ENCODE measurements at places on chromosomes 16 and 17. TPM values are rescaled to one million over a fixed set of nuclear protein-coding genes. Genes with fewer than 3 reads are reported as not detected.
A peak's percentile ranks its signal among the peaks of the same experiment; 100 is the strongest.

SULT1A3 gene
- total RNA-seq, result 46.7 TPM

ERN1 gene
- 131 TPM for total RNA-seq

CLEC10A gene
- total RNA-seq, result not detected

SCIMP gene
- not detected for total RNA-seq

TEKT1 gene
- total RNA-seq, result not detected

RHBDF1 gene
- 0.84 TPM for total RNA-seq

CEP295NL gene
- total RNA-seq, result not detected

- no peak overlapping the region for H3K27ac ChIP-seq
- no peaks in the 10 kb centered on the region for H3K36me3 ChIP-seq
- peaks cover 7% of the 10 kb centered on the region for H3K27me3 ChIP-seq
- H3K4me3 ChIP-seq, result no peak overlapping the region
- H3K4me1 ChIP-seq, result no peaks in the 10 kb centered on the region
- no peak for DNase-seq
Measured at GRCh38 chr16:15452246-15452855, 18.0 kb downstream of the BMERB1 start.

GRCh38 chr17:29591146-29591736, 1.7 kb upstream of the ANKRD13B start:
- peak overlapping the region; percentile 49 for H3K4me3 ChIP-seq
- no peaks in the 10 kb centered on the region for H3K27me3 ChIP-seq
- no peak for DNase-seq
- H3K4me1 ChIP-seq, result peaks cover 26% of the 10 kb centered on the region

GRCh38 chr17:41308918-41309359, at the start of gene KRTAP16-1:
TSS of gene KRTAP16-1 (minus strand) at chr17:41309309. CDS start at chr17:41309253, 56 bp downstream.
- H3K4me1 ChIP-seq, result peaks cover 30% of the 10 kb centered on the region
- peak within 1 kb of the TSS; percentile 78 for H3K4me3 ChIP-seq
- H3K27me3 ChIP-seq, result peaks cover 6% of the 10 kb centered on the region
- H3K36me3 ChIP-seq, result no peaks in the 10 kb centered on the region
- no peak for DNase-seq

DNA sequence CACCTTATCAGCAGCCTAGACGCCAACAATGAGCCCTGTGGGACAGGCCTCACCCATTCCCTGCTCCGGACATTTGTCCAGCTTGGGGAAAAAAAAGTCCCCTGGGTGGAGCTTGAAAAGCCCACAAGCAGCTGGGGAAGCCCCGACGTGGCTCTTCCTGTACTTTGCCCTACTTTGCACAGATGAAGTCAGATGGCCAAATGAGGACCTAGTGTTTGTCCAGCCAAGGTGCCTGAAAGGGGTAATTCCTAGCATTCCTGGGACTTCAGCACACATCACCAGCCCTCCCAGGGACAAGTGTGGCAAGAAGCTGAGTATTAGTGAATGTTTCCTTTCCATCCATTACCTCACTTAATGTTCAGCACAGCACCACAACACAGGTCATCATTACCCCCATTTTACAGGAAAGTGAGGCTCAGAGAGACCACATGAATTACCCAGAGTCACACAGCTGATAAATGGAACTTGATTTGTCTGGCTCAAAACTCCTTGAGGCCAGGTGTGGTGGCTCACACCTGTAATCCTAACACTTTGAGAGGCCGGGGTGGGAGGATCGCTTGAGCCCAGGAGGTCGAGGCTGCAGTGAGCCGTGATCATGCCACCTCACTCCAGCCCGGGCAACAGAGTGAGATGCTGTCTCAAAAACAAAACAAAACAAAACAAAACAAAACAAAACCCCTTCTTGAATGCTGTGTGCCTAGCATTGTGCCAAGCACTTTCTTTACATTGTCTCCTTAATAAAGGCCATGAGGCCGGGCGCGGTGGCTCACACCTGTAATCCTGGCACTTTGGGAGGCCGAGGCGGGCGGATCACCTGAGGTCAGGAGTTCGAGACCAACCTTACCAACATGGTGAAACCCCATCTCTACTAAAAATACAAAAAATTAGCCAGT, 19.9 kb upstream of the PLLP start:
- H3K36me3 ChIP-seq, result no peaks in the 10 kb centered on the region
- H3K27me3 ChIP-seq, result peaks cover 5% of the 10 kb centered on the region
- DNase-seq, result no peak
- H3K4me1 ChIP-seq, result peaks cover 7% of the 10 kb centered on the region
- H3K4me3 ChIP-seq, result peak overlapping the region; percentile 68

DNA sequence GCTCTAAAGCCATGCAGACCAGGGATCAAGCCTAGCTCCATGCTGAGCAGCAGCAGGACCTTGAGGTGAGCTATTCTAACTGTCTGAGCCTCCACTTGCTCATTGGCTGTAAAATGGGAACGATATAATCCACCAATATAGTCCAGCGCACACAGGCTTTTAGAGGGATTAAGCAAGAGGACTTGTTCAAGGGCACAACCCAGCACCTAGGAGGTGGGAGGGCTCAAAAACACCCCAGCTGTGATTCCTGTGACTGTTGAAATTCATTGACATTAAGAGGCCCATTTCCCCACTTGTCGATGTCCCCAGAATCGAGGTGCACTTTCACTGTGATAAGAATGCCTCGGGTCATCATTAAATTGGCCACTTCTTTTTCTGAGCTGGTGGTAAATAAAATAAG, 4.1 kb downstream of the USH1G start:
- DNase-seq, result no peak
- H3K4me1 ChIP-seq, result peaks cover 3% of the 10 kb centered on the region
- H3K36me3 ChIP-seq, result no peaks in the 10 kb centered on the region
- H3K27me3 ChIP-seq, result peaks cover 21% of the 10 kb centered on the region

DNA sequence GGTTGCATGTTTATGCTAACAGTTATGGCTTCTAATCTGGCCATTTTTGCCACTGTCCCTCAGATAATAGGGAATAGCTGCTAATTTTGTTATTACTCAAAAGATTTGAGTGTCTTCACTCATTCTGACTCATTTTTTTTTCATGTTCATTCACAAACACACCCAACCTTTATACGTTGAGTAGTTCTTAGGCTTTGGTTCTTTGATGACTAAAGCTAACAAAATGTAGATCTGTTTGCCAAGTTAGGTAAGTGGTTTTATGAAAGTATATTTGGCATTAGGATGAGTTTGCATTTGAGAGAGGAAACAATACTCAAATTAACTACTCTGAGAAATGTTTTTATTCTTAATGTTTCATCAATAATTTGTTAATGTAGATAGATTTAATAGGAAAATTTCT, 3.6 kb downstream of the MAP2K4 start:
- H3K27me3 ChIP-seq, result no peaks in the 10 kb centered on the region
- H3K27ac ChIP-seq, result no peak overlapping the region
- peaks cover 44% of the 10 kb centered on the region for H3K4me1 ChIP-seq
- no peaks in the 10 kb centered on the region for H3K36me3 ChIP-seq

- DNase-seq, result no peak
- H3K27ac ChIP-seq, result no peak overlapping the region
- H3K4me3 ChIP-seq, result no peak overlapping the region
- peaks cover 37% of the 10 kb centered on the region for H3K27me3 ChIP-seq
- H3K36me3 ChIP-seq, result no peaks in the 10 kb centered on the region
Measured at GRCh38 chr17:4648741-4649140, 7.3 kb upstream of the ALOX15 start.

DNA sequence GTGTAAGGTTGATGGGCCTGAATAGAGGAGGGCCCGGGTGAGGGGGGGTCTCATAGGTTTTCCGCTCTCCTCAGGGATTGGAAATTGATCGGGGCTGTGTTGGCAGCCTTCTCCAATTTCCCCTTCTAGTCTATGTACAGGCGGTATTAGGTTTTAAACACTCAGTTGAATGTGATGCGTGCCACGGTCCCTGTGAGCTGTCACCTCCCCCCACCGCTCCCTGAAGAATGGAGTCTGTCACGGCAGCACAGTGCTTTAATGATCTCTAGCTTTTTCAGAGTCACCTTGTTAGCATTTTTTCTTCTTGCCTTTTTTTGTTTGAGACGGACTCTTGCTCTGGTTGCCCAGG, 800 bp downstream of the COX4I1 start:
- peaks cover 34% of the 10 kb centered on the region for H3K36me3 ChIP-seq
- peak overlapping the region; percentile 86 for H3K4me3 ChIP-seq
- H3K4me1 ChIP-seq, result peaks cover 47% of the 10 kb centered on the region
- H3K27me3 ChIP-seq, result no peaks in the 10 kb centered on the region
- DNase-seq, result no peak

DNA sequence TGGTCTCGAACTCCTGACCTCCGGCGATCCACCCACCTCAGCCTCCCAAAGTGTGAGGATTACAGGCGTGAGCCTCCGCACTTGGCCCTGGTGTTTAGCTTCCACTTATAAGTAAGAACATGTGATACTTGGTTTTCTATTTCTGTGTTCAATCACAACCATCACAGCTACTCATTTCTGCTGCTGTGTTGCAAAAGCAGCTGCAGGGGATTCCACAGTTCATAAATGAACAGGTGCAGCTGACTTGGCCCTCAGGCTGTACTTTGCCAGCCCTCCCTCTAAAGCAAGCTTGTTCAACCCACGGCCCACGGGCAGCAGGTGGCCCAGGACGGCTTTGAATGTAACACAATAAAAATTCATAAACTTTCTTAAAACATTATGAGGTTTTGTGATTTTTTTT, 79.2 kb downstream of the SLC39A11 start:
- peaks cover 17% of the 10 kb centered on the region for H3K4me1 ChIP-seq
- no peak overlapping the region for H3K27ac ChIP-seq
- DNase-seq, result no peak

- H3K4me1 ChIP-seq, result peaks cover 35% of the 10 kb centered on the region
- no peak overlapping the region for H3K27ac ChIP-seq
Measured at GRCh38 chr16:82936941-82937551, 310.3 kb downstream of the CDH13 start.

- DNase-seq, result no peak
- no peaks in the 10 kb centered on the region for H3K36me3 ChIP-seq
- no peaks in the 10 kb centered on the region for H3K4me1 ChIP-seq
Measured at GRCh38 chr16:1125471-1125870, 27.4 kb upstream of the CACNA1H start.

GRCh38 chr17:72891627-72892026, 200.9 kb downstream of the SLC39A11 start:
- peaks cover 3% of the 10 kb centered on the region for H3K4me1 ChIP-seq
- H3K4me3 ChIP-seq, result no peak overlapping the region
- peaks cover 5% of the 10 kb centered on the region for H3K36me3 ChIP-seq
- no peak for DNase-seq
- H3K27ac ChIP-seq, result no peak overlapping the region

GRCh38 chr16:75415169-75415905, 18.0 kb downstream of the CFDP1 start:
- DNase-seq, result no peak
- H3K27me3 ChIP-seq, result no peaks in the 10 kb centered on the region
- peak overlapping the region; percentile 55 for H3K27ac ChIP-seq

DNA sequence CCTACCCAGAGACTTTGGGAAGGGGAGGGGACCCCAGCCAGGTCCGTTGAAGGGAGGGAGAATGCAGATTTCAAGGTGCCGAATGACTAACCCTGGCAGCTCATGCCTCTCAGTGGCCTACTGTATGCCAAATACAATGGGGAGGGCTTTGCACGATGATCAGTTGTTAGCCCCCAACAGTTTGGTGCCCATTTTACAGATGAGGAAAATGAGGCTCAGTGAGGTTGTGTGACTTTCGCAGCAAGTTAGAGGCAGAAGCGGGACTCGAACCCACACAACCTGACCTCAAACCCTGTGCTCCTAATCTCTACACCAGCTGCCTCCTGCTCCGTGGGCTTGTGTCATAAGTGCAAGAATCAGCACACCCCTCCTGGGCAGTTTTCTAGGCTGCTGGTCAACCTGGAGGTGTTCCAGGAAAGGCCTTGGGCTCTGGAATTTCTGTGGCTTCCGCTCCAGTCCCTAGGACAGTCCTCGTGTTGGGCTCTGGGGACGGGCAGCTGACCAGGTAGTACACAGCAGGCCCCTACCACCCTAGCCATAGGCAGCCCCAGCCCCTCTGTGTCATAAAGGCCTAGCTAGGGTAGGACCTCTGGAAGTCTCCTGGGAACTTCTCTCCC, 11.9 kb upstream of the NAGPA start:
- no peak overlapping the region for H3K4me3 ChIP-seq
- H3K4me1 ChIP-seq, result no peaks in the 10 kb centered on the region
- no peak for DNase-seq
- no peak overlapping the region for H3K27ac ChIP-seq
- H3K27me3 ChIP-seq, result peaks cover 15% of the 10 kb centered on the region

GRCh38 chr17:49894761-49895160, 46.9 kb upstream of the TAC4 start:
- no peak overlapping the region for H3K27ac ChIP-seq
- H3K27me3 ChIP-seq, result peaks cover 44% of the 10 kb centered on the region
- no peaks in the 10 kb centered on the region for H3K36me3 ChIP-seq
- H3K4me1 ChIP-seq, result no peaks in the 10 kb centered on the region
- DNase-seq, result no peak
- H3K4me3 ChIP-seq, result no peak overlapping the region

GRCh38 chr17:38558728-38559050, 47.1 kb downstream of the SRCIN1 start:
- H3K36me3 ChIP-seq, result no peaks in the 10 kb centered on the region
- H3K27me3 ChIP-seq, result peaks cover 45% of the 10 kb centered on the region
- DNase-seq, result no peak

GRCh38 chr16:12434567-12434966, 369.1 kb downstream of the CPPED1 start:
- no peak overlapping the region for H3K4me3 ChIP-seq
- DNase-seq, result no peak
- no peak overlapping the region for H3K27ac ChIP-seq
- H3K27me3 ChIP-seq, result no peaks in the 10 kb centered on the region
- H3K36me3 ChIP-seq, result no peaks in the 10 kb centered on the region

DNA sequence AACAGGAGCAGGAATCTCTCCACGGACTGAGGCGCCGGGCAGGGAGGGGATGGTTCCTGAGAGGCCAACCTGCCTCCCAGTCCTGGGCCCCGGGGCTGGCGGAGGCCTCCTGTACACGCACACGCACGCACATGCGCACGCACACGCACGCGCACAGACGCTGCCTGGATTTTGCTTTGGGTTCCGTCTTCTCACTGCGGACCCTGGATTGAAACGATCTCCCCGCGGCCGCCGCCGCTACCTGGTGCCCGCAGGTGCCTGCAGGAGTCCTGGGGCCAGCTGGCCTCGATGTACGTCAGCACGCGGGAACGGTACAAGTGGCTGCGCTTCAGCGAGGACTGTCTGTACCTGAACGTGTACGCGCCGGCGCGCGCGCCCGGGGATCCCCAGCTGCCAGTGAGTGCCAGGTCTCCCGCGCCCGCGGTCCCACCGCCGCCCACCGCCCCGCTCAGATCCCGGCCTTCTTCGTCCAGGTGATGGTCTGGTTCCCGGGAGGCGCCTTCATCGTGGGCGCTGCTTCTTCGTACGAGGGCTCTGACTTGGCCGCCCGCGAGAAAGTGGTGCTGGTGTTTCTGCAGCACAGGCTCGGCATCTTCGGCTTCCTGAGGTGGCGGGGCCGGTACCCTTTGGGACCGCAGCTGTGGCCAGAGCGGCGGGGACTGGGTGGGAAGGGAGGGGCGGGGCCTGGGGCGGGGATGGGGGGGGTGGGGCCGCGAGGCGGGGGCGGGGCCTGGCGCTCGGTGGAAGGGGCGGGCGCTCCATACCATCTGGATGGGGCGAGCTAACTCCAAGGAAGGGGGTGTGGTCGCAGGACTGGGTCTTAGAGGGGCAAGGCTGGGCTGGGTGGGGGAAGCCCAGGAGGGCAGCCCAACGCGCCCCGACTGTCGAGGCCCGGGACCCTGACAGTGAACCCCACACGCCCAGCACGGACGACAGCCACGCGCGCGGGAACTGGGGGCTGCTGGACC, 12.3 kb downstream of the CES4A start:
- no peak for DNase-seq
- no peaks in the 10 kb centered on the region for H3K36me3 ChIP-seq
- peak overlapping the region; percentile 51 for H3K4me3 ChIP-seq
- peaks cover 9% of the 10 kb centered on the region for H3K27me3 ChIP-seq
- peaks cover 22% of the 10 kb centered on the region for H3K4me1 ChIP-seq
- peak overlapping the region; percentile 1 for H3K27ac ChIP-seq
